ENCODE measurements at places on chromosomes 3 and 15. TPM values are rescaled to one million over a fixed set of nuclear protein-coding genes. Genes with fewer than 3 reads are reported as not detected.

Gene ATP8B4
- total RNA-seq, result 12.5 TPM

DNA sequence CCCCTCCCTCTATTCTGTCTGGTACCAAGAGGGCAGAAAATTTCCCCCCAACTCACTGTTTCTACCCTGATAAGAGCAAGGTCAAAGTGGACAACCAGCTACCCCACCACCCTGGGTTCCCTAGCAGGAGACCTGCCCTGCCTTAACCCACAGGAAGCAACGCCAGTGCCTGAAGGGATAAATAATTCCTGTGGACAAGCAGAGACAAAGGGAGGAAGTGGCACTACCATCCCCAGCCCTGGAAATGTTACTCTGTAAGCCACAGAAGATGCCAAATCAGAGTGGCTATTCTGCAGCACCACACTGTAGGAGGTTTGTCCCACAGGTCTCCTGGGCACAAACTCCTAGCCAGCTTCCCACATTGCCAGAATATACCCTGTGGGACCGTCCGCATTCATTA lies 80.1 kb downstream of the DNAH12 start:
- no peaks in the 10 kb centered on the region for H3K27me3 ChIP-seq
- no peak for DNase-seq
- no peak overlapping the region for H3K27ac ChIP-seq
- no peak overlapping the region for H3K4me3 ChIP-seq
- no peaks in the 10 kb centered on the region for H3K36me3 ChIP-seq
- no peaks in the 10 kb centered on the region for H3K4me1 ChIP-seq

DNA sequence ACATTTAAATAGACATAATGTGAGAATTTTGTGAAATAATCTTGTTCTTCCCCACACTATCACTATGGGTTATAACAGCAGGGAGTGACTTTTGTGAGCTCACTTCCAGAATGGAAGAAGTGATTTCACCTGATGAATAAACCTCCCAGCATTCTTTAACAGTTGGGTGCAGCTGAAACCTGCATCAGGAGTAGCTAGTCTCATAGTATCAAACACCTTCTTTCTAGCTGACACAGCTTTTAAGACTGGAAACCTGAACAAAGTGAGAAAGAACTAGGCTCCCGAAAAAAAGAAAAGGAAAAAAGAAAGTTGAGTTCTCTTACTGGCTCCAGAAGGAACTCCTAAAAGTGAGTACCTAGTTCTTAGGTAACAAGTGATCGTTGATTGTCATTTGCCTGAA lies 61.1 kb upstream of the UNC13C start:
- no peak for DNase-seq
- H3K4me1 ChIP-seq, result no peaks in the 10 kb centered on the region
- H3K36me3 ChIP-seq, result no peaks in the 10 kb centered on the region
- H3K27me3 ChIP-seq, result no peaks in the 10 kb centered on the region

DNA sequence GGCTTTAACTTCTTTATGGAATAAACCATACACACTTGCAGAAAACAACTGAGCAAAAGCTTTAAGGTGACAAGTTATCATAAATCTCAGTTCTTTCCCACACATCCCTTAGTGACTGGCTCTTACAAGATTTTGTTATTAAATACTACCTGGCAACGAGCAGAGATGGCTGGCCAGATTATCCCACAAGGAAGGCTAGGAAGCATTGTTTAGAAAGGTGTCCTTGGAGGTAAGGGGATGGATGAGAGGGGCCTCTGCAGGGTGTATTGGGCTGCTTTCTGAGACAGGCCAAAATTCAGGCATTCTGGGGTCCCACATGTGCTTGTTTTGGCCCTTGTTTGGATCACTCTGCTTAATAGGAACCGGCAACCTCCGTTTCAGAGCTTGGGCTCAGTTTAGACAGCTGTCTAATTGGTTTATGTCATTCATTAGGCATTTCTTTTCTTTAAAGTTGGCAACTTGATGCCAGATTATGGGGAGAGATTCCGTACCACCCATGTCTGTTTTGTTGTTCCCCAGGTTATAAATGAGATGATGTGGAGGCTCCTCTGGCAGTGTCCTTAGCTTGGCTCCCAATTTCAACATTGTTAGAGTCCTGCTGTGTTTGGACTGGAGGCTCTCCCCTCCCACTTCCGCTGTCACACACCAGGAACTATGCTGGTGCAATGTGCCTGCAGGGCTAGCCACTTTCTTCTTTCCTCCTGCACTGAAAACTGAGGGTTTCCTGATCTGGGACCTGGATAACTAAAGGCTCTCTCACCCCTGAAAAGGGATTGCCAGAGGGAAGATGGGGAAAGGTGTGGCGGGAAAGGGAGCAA lies 121.1 kb downstream of the TPRG1 start:
- no peaks in the 10 kb centered on the region for H3K27me3 ChIP-seq
- no peak for DNase-seq
- H3K27ac ChIP-seq, result no peak overlapping the region
- no peaks in the 10 kb centered on the region for H3K36me3 ChIP-seq
- H3K4me1 ChIP-seq, result no peaks in the 10 kb centered on the region
- H3K4me3 ChIP-seq, result no peak overlapping the region

DNA sequence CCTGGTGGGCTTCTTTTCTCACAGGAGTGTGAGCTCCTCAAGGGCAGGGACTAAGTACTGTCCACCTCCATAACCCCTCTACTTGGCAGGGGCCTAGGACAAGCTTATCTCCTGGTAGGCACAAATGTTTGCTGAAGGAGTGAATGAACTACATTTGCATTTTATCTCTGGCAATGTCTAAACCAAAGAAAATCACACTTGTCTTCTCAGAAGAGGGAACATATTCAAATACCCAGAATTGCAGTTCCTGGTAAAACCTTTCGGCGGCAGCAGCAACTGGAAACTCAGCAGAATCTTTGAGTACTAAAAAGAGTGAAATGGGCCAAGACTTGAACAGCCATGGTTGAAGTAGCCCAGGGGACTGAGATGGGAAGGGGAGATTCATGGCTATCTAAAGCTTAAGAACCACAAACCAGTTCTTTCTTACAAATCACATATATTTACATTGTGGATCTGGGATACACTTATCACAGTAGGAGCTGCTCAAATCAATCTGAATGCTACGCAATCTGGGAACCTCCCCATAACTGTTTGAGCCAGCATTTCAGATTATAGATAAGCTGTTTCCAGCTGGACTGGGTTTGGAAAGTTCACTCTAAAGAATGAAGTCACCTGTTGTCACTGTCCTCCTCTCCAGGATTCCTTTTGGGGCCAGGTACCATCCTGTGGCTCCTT lies 18.7 kb upstream of the PTPN9 start:
- no peak overlapping the region for H3K27ac ChIP-seq
- no peaks in the 10 kb centered on the region for H3K4me1 ChIP-seq
- peaks cover 13% of the 10 kb centered on the region for H3K36me3 ChIP-seq
- no peak overlapping the region for H3K4me3 ChIP-seq
- no peak for DNase-seq

Gene EFCC1
- 3.7 TPM for total RNA-seq

- peaks cover 5% of the 10 kb centered on the region for H3K27me3 ChIP-seq
- no peaks in the 10 kb centered on the region for H3K4me1 ChIP-seq
- no peak overlapping the region for H3K27ac ChIP-seq
- no peaks in the 10 kb centered on the region for H3K36me3 ChIP-seq
- peak overlapping the region; percentile 77 for H3K4me3 ChIP-seq
These were observed 29.2 kb downstream of the AP3B2 start for GRCh38 chr15:82680200-82681102.

Gene TMCO5A
- total RNA-seq, result not detected

Gene RYR3
- 10.5 TPM for total RNA-seq

DNA sequence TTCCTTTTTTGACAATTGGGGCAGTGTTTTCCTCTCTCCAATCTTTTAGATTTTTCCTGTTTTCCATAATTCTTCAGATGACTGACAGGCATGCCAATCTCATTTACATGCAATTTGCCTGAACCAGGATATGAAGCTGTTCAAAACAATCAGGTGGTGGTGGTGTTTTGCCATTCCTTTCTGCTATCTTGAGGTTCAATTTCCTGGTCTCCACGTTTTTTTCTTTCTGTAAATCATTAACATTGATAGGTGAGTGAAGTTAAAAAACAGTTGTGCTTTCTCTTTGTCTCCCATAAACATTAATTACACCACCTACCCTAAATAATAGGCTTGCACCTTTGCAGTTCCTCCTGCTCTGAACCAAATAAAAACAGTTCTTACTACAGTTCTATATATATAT lies 49.1 kb downstream of the C2CD4A start:
- H3K27me3 ChIP-seq, result no peaks in the 10 kb centered on the region
- H3K36me3 ChIP-seq, result no peaks in the 10 kb centered on the region
- H3K27ac ChIP-seq, result peak overlapping the region; percentile 35
- DNase-seq, result peak; percentile 55
- peaks cover 8% of the 10 kb centered on the region for H3K4me1 ChIP-seq

DNA sequence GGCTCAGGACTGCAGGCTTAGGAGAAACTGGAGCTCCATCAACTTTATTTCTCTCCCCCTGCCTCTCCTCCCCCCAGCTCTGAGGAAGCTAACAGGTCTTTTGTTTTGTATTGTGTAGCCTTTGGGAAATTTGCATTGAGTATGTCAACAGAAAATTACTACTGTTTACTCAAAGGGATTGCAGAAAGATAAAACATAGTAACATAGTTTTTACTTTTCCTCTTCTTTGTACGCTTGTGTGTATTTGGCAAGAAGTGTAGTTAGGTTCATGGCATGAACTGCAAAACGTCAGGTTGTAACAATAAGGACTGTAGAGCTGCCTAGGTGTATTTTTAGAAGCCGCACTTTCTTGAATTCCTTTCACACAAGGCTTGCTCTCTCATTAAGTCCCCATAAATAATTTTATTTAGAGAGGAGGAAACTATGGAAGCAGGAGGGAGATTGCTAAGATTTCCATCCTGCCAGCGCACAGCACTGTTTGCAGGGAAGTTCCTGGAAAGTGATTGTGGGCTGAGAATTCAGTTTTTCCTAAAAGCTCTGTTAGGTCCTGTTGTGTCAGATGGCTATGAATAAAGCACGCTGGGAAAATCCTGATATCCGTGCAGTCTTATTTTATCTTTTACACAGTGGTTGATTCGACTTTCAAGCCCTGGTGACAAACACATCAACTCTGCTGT lies 21.1 kb upstream of the SATB1 start:
- H3K27me3 ChIP-seq, result peaks cover 10% of the 10 kb centered on the region
- peak overlapping the region; percentile 56 for H3K4me3 ChIP-seq
- H3K36me3 ChIP-seq, result no peaks in the 10 kb centered on the region
- no peak overlapping the region for H3K27ac ChIP-seq
- peak; percentile 41 for DNase-seq

- DNase-seq, result peak; percentile 90
- H3K27ac ChIP-seq, result no peak within 1 kb of the TSS
- no peaks in the 10 kb centered on the region for H3K27me3 ChIP-seq
- H3K36me3 ChIP-seq, result no peaks in the 10 kb centered on the region
- H3K4me1 ChIP-seq, result peaks cover 13% of the 10 kb centered on the region
- peak within 1 kb of the TSS; percentile 72 for H3K4me3 ChIP-seq
These were observed at the start of gene PIF1 for GRCh38 chr15:64825431-64826294. PIF1 (minus strand) TSS chr15:64825647; CDS start chr15:64824335, 1,312 bp downstream.

GRCh38 chr15:81410318-81410753 lies 36.3 kb upstream of the TMC3 start:
- H3K4me1 ChIP-seq, result no peaks in the 10 kb centered on the region
- no peak overlapping the region for H3K4me3 ChIP-seq
- H3K36me3 ChIP-seq, result no peaks in the 10 kb centered on the region
- H3K27ac ChIP-seq, result no peak overlapping the region
- peak; percentile 64 for DNase-seq

DNA sequence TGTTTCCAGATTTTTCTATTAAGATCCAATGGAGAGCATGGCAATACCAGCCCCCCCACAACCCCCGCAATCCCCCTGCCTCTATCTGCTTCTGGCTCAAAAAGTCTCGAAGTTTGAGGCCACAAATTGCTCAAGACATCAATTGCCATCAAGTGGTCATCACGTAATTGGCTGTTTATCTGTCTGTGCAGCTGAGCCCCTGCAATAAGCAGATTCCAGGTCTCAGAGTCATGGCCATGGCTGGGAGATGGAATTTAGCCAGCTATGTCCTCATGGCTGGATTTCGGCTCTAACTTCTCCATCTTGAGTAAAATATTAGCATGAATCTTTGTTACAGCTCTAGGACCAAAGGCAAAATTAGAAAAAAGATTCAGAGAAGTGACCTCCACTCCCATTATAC lies 22.7 kb downstream of the SSUH2 start:
- H3K4me3 ChIP-seq, result no peak overlapping the region
- no peaks in the 10 kb centered on the region for H3K36me3 ChIP-seq
- no peak overlapping the region for H3K27ac ChIP-seq
- no peak for DNase-seq
- no peaks in the 10 kb centered on the region for H3K4me1 ChIP-seq
